Urinary bladder (tissue), 4 donors: ENCODE measurements at places on chromosomes 12 and 14. TPM values are rescaled to one million over a fixed set of nuclear protein-coding genes. Genes with fewer than 3 reads are reported as not detected.

The PLEKHH1 gene
- total RNA-seq: 5.1 TPM

The HOXC9 gene
- 1.8 TPM for total RNA-seq

The RNASE7 gene
- not detected for total RNA-seq

The POTEG gene
- not detected for total RNA-seq

The RTN1 gene
- total RNA-seq: 13.9 TPM

The GLI1 gene
- total RNA-seq: 11.5 TPM

The SLC5A8 gene
- 0.42 TPM for total RNA-seq

The EEF1AKMT3 gene
- total RNA-seq: 11.9 TPM

The PTCSC3 gene
- not detected for total RNA-seq

The TGFB3 gene
- total RNA-seq: 90.7 TPM

The MAPK1IP1L gene
- total RNA-seq: 38.3 TPM

The PDZRN4 gene
- 11.5 TPM for total RNA-seq

The FGF6 gene
- total RNA-seq: 0.74 TPM
